Kidney tubule cell (primary cell): ENCODE measurements at places on chromosomes 7 and 10.
A peak's percentile ranks its signal among the peaks of the same experiment; 100 is the strongest.

GRCh38 chr10:102682416-102682815 lies 31.8 kb downstream of the ARL3 start:
- no peak for DNase-seq

DNA sequence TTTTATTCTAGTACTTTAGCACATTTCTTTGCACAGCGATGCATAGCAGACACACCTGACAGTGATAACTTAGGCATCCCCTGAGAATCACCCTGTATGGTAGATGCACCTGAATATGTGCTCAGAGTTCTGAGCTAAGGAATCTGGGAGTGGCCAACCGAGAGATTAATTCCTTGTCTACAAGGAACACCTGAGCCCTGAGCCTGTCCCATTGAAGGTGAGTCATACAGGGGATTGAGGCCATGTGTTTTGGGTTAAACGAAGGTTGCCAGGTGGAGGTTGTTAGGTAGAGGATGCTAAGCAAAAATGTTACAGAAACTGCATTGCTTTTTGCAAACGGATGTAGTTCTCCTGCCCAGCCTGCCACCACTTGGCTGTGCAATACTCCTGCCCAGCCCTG lies 128.9 kb downstream of the AMPH start:
- peak; percentile 24 for DNase-seq

DNA sequence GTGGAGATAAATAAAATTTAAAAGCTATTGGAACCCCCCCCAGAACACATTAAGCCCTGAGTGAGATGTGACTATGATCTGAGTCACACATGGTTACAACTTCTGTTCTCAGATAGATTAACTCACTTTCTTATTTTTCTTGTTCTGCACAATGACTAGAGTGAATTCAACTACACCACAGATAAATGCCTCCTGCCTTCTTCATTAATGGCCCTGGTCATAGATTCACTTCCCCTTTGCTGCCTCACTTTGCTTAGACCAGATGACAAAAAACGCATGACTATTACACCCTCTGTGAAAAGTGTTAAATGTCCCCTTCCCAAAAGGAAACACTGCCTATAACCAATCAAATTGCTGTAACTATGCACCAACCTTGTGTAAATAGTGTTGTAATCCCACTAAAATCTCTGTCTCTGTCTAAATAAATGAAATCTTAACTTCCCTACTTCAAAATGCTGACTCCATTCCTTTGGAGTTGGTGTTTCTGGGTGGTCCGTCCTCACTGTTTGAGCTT lies 49.4 kb downstream of the AKR1D1 start:
- peak; percentile 97 for DNase-seq

- DNase-seq = no peak
Observed at GRCh38 chr10:70232859-70233108, 445 bp downstream of the PPA1 start.

- no peak for DNase-seq
Observed at GRCh38 chr7:33680682-33681081, 224.7 kb upstream of the BMPER start.
